ENCODE measurements at places on chromosomes 2 and 18.

DNA sequence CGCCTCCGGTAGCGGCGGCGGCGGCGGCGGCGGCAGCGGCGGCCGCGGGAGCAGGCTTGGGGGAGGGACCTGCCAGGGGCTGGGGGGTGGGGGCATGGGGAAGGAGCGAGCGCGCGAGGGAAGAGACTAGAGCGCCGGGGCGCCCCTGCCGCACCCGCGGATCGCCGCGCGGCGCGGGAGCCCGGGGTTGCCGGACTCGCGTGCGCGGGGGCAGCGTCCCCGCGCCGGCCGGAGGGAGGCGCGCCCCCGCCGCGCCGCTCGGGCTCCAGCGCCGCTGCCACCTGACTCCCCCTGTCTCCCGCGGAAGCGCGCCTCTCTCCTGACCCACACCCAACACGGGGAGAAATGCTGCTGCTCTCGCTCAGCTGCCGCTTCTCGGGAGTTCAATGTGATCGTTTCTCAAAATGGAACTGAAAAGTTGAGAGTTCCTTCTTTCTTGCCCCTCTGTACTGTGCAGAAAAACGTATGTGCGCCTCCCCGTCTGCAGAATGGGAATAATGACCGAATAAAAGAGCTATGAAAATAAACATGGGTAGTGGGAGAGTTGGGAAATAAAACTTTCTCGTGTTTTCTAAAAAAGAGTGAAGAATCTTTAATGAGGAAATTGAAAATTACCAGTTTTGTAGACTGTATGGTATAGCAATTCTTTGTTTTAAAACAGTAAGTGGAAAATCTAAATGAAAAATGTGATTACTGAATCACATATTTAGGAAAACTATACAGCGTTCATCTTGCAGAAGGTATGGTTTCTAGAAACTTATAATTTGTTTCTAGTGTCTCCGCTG is 455 bp upstream of the TLK1 start:
- peak overlapping the region; percentile 95 for H3K4me3 ChIP-seq
- peaks cover 15% of the 10 kb centered on the region for H3K4me1 ChIP-seq
- H3K27ac ChIP-seq, result peak overlapping the region; percentile 90
- H3K27me3 ChIP-seq, result no peaks in the 10 kb centered on the region

DNA sequence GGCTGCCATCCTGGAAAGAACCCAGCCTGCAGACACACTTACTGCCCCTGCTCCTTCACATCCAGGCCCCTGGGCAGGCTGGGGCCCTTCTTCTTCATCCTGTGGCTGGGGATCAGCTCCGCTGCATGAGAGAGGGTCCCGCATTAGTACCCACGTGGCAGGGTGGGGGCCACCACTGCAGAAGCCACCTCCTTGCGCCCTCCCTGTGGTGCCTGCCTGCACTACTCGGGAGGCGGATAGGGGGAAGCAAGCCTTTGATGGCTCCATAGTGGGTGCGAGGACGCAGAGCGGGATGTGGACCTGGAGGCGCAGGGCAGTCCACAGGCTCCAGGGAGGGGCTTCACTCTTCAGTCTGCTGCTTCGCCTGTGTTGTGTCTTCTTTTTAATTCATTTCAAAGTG is 46.7 kb downstream of the GPC1 start:
- H3K27me3 ChIP-seq, result no peaks in the 10 kb centered on the region
- DNase-seq, result no peak
- H3K4me3 ChIP-seq, result no peak overlapping the region
- H3K36me3 ChIP-seq, result peaks cover 6% of the 10 kb centered on the region

GRCh38 chr2:197890168-197890567 is 85.8 kb downstream of the PLCL1 start:
- peak; percentile 38 for DNase-seq
- peaks cover 6% of the 10 kb centered on the region for H3K36me3 ChIP-seq
- no peak overlapping the region for H3K4me3 ChIP-seq
- H3K4me1 ChIP-seq, result peaks cover 13% of the 10 kb centered on the region

GRCh38 chr2:62744603-62745002 is 39.1 kb downstream of the EHBP1 start:
- no peak overlapping the region for H3K27ac ChIP-seq
- no peak overlapping the region for H3K4me3 ChIP-seq
- H3K36me3 ChIP-seq, result peaks cover 5% of the 10 kb centered on the region
- H3K4me1 ChIP-seq, result peaks cover 5% of the 10 kb centered on the region
- no peak for DNase-seq
- no peaks in the 10 kb centered on the region for H3K27me3 ChIP-seq

DNA sequence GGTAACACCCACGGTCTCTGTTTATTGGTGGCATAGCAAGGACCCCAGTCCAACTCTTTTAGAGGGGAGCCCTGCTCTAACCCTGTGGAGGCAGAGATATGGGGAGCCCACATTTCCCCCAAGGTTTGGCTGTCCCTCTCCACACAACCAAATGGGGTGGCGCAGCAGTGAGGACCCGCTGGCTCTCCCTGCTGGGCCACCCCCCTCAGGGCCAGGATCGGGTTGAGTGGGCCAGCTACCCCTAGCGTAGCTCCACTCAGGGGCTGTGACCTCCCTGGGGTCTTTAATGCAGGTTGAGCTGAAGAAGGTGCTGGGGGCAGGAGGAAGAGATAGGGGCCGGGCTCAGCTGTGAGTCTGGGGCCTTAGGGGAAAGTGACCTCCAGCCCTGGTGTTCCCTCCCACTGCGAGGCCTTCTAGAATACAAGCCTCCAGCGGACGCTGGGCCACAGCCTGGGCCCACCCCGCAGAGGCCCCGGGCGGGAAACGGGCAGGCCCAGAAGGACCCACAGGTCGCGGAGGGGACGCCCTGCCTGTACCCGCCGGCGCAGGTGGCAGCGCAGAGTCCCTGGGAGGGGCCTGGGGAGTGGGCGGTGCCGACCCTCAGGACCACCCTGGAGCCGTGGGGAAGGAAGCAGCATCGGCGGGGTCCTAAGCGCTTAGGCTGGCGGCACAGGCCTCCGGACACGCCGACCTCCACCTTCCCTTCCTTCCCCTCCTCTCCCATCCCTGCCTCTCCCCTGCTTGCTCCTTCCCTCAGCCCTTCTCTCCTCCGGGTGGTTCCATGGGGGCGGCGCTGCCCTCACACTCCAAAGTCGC is 9.6 kb downstream of the CROCC2 start:
- H3K4me1 ChIP-seq, result peaks cover 24% of the 10 kb centered on the region
- DNase-seq, result no peak
- no peak overlapping the region for H3K27ac ChIP-seq
- H3K27me3 ChIP-seq, result no peaks in the 10 kb centered on the region
- peaks cover 12% of the 10 kb centered on the region for H3K36me3 ChIP-seq
- H3K4me3 ChIP-seq, result no peak overlapping the region

GRCh38 chr2:95698146-95698545 is 106.3 kb downstream of the TRIM43 start:
- peaks cover 53% of the 10 kb centered on the region for H3K27me3 ChIP-seq
- H3K4me3 ChIP-seq, result no peak overlapping the region
- no peak overlapping the region for H3K27ac ChIP-seq

DNA sequence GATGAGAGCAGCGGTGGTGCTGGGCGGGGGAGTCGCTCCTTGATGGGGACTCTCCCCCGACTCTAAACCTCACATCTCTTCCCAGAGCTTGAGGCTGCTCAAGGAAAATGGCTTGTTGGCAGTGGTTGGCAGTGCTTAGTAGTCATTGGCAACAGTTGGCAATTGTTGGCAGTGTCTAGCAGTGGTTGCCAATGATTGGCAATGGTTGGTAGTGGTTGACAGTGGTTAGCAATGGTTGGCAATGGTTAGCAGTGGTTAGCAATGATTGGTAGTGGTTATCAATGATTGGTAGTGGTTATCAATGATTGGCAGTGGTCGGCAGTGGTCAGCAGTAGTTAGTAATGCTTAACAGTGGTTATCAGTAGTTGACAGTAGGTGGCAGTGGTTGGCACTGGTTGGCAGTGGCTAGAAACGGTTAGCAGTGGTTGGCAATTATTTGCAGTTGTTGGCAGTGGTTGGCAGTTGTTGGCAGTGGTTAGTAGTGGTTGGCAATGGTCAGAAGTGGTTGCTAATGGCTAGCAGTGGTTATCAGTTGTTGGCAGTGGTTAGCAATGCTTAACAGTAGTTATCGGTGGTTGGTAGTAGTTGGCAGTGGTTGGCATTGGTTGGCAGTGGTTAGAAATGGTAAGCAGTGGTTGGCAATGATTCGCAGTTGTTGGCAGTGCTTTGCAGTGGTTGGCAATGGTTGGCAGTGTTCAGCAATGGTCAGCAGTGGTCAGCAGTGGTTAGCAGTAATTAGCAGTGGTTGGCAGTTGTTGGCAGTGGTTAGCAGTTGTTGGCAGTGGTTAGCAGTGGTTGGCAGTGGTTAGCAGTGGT is 85.4 kb upstream of the OTOS start:
- H3K27me3 ChIP-seq, result peaks cover 17% of the 10 kb centered on the region
- peaks cover 4% of the 10 kb centered on the region for H3K36me3 ChIP-seq
- no peak overlapping the region for H3K4me3 ChIP-seq
- no peak for DNase-seq

- peaks cover 30% of the 10 kb centered on the region for H3K27me3 ChIP-seq
- H3K4me3 ChIP-seq, result no peak overlapping the region
- no peaks in the 10 kb centered on the region for H3K36me3 ChIP-seq
Measured at GRCh38 chr2:232505856-232506255, 14.3 kb upstream of the PRSS56 start.

Data from MCF 10A (cell line).